ENCODE measurements at places on chromosomes 4 and X. TPM values are rescaled to one million over a fixed set of nuclear protein-coding genes. Genes with fewer than 3 reads are reported as not detected.

TMEM31 gene
- not detected for total RNA-seq

INTS12 gene
- total RNA-seq, result 30.8 TPM

ODAPH gene
- not detected for total RNA-seq

ZNF595 gene
- total RNA-seq, result 9.4 TPM

DNAAF6 gene
- not detected for total RNA-seq

GC gene
- not detected for total RNA-seq

PRKG2 gene
- 2.0 TPM for total RNA-seq

H2BW2 gene
- total RNA-seq, result not detected

SHROOM3 gene
- 19.5 TPM for total RNA-seq

All from IMR-90 (cell line).